CD4-positive, alpha-beta T cell (primary cell): ENCODE measurements at places on chromosomes 2 and 18.

- no peak for DNase-seq
Observed at GRCh38 chr18:63749489-63749888, 25.7 kb upstream of the SERPINB7 start.

- DNase-seq, result no peak
Observed at GRCh38 chr18:49025767-49026500, 75.2 kb upstream of the SMAD7 start.

- DNase-seq, result no peak
Observed at GRCh38 chr2:49355611-49356010, 201.3 kb upstream of the FSHR start.

DNA sequence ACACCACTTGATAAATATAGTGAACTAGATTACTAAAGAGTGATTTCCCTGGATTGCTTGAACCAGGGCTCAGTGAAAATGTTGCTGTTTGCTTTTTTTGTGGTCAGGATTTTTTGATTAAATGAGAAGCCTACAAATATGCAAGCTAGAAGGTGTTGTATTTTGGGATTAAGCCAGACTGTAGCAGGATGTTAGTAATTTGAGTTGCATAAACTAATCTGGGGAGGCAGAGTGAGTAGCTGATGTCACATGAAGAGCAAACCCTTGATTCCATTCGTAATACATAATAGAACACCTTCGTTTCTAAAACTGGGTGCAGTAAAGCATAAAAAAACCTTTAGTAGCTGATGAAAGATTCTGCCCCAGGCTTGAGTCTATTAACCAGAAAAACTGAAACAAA is 32.0 kb downstream of the NEDD4L start:
- no peak for DNase-seq

- DNase-seq, result no peak
Observed at GRCh38 chr2:15559379-15560139, 1.6 kb downstream of the NBAS start.

DNA sequence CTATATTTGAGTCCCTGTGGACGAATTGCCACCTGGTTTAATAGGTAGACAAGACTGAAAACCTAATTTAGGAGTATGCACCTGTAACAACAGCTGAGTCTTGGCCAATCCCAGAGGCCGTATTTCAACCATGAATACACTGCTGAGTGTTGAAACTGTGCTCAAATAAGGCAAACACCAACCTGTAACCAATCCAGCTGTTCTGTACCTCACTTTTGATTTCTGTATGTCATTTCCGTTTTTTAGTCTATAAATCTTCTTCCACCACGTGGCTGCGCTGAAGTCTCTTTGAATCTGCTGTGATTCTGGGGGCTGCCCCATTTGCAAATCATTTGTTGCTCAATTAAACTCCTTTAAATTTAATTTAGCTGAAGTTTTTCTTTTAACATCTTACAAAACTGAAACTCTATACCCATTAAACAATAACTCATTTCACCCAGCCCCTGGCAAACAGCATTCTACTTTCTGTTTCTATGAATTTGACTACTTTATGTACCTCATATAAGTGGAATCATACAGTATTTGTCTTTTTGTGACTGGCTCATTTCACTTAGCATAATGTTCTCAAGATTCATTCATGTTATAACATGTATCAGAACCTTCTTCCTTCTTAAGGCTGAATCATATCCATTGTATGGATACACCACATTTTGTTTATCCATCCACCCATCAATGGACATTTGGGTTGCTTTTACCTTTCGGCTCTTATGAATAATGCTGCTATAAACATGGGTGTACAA is 7.5 kb upstream of the YPEL5 start:
- DNase-seq, result no peak

DNA sequence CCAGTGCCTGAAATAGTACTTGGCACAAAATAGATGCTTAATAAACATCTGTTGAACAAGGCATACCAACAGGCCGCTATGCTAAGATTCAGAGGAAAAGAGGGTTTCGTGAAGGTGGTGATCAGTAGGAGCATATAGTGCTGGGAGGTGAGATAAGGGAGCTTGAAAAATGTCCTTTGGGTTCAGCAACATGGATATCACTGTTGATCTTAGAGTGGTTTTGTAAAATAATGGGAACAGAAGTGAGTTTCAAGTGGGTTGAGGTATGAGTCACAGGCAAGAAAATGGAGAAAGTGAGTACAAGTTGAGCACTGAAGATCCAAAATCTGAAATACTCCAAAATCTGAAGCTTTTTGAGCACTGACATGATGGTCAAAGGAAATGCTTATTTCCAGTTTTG is 4.4 kb downstream of the CENPO start:
- DNase-seq, result no peak
